H7 (cell line): ENCODE measurements at places on chromosomes 12 and 14. TPM values are rescaled to one million over a fixed set of nuclear protein-coding genes. Genes with fewer than 3 reads are reported as not detected.

The SLC7A8 gene
- total RNA-seq = 66.7 and 79.1 TPM in 2 replicates

The ISM2 gene
- total RNA-seq = 1.1 and 2.1 TPM in 2 replicates

The GLS2 gene
- total RNA-seq = 2.2 and 5.5 TPM in 2 replicates

The MTERF2 gene
- total RNA-seq = 6.5 and 11.5 TPM in 2 replicates

The LHX5 gene
- 0.07 and 0.85 TPM in 2 replicates for total RNA-seq

The SARNP gene
- total RNA-seq = 99.1 and 119 TPM in 2 replicates

The CIDEB gene
- total RNA-seq = 0.48 TPM in 1 of 2 replicates, not detected in the other

DNA sequence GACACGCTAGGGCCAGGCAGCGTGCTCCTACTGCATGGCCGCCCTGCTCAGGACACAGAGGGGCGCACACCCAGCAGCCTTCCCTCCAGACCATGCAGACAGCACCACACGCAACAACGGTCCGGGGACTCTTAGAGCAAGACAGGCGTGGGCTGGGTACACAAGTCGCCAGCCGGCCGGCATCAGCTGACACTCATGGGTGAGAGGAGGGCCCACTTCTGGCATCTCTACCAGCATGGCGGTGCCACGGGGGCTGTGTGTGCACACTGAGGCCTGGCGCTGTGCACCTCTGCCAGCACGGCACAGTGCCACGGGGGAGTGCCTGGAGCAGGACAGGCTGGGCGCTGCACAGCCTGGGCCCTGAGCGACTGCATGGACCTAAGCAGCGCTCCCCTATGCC is 6.7 kb upstream of the BTBD6 start:
- peak; percentile 37 for DNase-seq

GRCh38 chr12:16604596-16605252 is 1.2 kb downstream of the LMO3 start:
- peak; percentile 18 for DNase-seq

GRCh38 chr14:77714926-77715325 is 7.0 kb downstream of the SLIRP start:
- DNase-seq = no peak

- no peak for DNase-seq
These were observed 207.4 kb upstream of the NPAS3 start for GRCh38 chr14:32731249-32731648.

GRCh38 chr14:71525663-71526221 is 406.5 kb upstream of the RGS6 start:
- no peak for DNase-seq

DNA sequence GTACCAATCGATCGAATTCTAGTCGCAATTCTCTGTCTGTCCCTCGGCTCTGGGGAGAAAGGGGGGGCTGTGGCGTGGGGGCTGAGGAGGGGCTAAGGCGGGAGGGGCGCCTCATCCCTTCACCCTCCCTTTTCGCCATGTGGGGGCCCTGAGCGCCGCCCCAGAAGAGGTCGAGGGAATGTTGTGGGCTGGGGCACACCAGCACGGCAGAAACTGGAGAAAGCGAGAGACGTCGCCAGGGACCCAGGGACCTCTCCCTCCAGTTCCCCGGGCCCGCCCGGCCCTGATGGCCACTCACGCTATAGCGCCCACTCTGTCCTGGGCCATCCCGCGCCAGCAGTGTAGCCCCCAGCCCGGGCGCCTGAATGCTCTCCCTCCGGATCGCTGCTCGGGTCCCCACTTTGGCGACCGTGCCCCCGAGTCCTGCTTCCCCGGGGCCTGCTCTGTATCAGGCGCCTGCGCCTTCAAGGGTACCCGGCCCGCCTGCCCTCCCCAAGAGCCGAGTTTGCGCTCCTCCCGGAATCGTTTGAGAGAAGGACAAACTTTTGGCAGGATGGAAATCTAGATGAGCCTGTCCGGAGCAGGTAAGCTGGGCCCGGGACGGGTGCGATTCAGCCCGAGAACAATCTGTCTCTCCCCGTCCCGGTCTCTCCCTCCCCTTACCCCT is 62.6 kb downstream of the SMUG1 start:
- DNase-seq = peak; percentile 84

GRCh38 chr12:1640328-1641234 is 11.6 kb downstream of the WNT5B start:
- DNase-seq = no peak

DNA sequence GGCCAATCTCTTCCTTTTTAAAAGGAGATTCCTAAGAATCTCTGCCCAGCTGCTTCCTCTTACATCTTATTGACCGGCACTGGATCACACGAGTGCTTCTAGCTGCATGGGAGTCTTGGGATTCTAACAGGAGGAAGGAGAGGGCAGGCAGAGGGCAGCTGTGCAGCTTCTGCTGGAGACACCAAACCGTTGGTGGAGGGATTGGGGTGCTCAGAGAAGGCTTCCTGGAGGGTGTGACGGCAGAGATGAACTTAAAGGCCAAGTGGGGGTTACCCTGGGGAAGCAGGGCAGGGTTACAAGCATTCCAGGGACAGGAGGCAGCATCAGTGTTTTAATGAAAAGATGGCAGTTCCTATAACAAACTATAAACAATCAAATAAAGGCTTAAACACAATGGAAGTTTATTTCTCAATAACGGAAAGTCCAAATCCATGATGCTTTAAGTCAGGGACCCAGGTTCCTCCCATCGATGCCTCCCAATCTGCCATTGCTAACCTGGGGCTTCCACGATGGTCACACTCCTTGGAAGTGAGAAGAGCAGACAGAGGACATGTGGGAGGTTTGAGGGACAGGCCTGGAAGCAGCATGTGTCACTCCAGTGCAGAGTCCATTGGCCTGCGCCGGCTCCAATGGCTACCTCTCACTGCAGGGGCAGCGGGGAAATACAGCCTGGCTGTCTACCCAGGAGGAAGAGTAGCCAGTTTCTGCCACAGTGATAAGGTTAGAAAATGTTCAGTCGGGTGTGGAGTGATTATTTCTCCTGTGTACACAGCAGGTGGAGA is 53.1 kb upstream of the DDX11 start:
- DNase-seq = no peak

DNA sequence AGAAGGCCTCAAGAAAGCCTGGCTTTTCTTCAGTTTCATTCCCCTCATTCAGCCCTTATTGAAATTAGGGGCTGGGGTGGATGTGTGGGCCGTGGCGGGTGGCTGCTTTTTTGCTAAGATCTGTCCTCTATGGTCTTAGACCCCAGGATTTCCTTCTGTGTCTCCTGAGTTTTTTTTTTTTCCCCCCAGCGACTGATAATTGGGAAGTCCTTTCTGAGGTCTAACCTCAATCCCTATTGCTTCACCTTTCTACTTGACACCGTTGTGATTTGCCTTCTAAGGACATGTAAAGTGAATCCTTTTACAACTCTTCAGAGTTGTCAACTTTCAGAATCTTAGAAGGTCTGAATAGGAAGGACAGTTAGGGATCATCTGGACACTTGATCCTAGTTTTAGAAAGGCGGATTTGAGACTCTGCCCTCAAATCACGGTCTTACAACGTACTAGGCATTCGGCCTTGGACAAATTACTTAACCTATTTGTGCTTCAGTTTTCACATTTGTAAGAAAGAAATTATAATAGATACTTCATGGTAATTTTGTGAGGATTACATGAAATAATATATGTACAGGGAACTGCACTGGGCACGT is 4.4 kb downstream of the GPR84 start:
- no peak for DNase-seq

DNA sequence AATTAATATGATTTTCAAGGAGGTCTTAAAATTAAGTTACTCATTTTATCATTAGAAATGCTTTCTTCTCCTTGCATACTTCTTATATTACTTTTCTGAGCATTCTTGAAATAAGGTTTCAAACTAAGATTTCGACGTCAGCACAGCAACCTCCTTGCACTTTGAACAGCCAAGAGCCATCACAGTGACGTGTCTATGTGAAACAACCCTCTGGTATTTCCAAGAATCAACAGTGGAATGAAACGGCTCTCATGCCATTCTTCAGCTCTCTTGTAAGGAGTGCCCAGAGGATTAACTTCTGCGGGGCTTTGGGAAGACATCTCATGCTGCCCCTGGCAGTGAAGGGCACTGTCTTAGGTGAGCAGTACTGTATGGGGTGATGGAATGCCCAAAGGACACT is 109.2 kb downstream of the EFCAB11 start:
- DNase-seq = no peak

- DNase-seq = peak; percentile 92
These were observed at the start of gene SPTB for GRCh38 chr14:64879635-64880220. SPTB (minus strand) TSS chr14:64879907; CDS start chr14:64823094, 56,813 bp downstream.

DNA sequence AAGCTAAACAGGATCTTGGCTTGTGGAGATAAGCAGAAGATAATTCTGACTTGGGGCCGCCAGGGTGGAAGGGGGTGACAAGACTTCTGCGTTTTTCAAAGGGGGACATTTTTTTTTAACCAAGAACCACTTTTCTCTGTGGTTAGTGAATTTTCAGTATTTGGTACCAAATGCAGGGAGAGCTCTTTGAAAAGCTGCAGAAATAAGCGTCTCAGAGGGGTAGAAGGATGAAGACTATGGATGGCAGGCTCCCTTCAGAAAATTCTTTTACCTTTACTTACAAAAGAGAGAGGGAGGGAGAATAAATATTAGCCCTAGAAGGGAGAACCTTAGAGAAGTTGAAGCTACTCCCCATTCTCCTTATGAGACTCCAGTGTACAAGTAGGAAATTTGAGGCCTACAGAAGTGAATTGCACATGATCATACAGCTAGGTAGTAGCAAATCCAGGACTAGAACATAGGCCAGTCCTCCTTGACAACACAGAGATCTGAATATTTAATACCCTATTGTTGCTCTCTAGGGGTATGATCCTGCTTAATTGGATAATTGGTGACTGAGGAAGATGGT is 840 bp downstream of the MRPL52 start:
- DNase-seq = no peak

DNA sequence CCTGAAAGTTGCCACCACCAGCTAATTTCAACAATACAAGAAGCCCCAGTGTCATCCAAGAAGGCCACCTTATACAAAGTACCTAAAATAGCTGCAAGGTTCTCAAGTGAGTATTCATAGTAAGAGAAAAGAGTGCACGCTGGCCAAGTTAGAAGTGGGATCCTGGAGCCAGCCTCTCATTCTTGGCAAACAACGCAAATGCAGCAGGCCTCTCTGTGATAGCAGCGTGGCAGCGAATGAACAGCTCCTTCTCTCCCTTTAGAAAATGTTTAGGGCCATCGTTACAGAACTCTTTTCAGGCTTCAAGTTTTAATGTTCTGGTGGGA is 78.0 kb upstream of the IFNG-AS1 start:
- no peak for DNase-seq

DNA sequence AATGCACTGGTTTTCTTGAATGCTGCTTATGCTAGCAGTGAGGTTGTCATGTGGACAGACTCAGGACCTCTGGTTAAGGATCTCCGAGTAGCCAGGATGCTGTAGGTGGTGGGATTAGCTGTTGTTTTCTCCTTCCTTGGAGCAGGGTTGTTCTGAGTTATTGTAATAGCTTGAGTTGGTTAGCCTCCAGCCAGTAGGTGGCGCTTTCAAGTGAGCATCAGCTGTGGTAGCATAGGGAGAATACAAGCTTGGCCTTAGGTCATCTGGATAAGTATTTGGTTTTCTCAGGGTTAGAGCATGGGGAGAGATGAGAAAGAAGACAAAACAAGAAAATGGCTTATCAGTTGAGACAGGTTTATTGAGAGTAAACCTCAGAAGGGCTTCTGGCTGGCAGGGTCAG is 299.7 kb upstream of the FBXO33 start:
- no peak for DNase-seq

DNA sequence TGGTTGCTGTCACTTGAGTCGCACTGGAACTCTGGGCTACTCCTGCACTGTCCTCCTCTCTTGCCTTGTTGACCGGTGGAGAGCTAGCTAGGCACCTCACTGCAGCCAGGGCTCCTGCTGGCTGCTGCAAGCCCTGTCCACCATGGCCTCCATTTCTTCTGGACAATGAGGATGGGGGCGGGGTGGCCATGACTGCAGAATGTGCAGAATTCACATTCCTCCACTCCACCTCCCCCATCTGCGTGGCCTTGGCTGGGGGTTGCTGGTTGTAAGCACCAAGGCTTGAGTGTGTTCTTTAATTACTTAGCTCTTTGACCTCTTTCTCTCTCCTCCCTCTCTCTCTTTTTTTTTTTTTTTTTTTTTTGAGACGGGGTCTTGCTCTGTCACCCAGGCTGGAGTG is 248.5 kb downstream of the PCNX1 start:
- DNase-seq = no peak

GRCh38 chr12:111166779-111167540 is 201.9 kb downstream of the PHETA1 start:
- no peak for DNase-seq

- peak; percentile 16 for DNase-seq
These were observed 9.3 kb downstream of the KRAS start for GRCh38 chr12:25241167-25242020.

- DNase-seq = peak; percentile 95
These were observed 21.2 kb downstream of the PRPF40B start for GRCh38 chr12:49644620-49644994.

- no peak for DNase-seq
These were observed 48.2 kb downstream of the SERPINA3 start for GRCh38 chr14:94660306-94660946.

DNA sequence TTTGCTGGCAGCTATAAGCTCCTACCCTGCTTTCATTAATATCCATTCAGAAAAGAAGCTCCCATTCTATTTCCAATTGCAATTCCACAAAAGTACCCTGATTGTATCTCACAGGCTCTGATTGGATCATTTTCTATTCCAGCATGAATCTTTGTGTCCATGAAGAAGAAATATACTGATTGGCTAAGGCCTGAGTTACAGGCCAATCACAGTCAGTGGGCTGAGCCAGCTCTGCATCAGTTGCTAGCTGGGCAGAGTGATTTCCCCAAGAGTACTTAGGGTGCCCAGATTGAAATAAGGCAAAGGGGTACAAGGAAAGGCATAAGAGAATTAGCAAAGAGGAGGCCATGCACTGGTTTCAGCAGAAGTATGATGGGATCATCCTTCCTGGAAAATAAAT is 14.4 kb downstream of the ART4 start:
- peak; percentile 28 for DNase-seq

- DNase-seq = no peak
These were observed 124.7 kb upstream of the PWP1 start for GRCh38 chr12:107560899-107561285.

- DNase-seq = no peak
These were observed 248.3 kb downstream of the FBXL14 start for GRCh38 chr12:1346126-1346525.

DNA sequence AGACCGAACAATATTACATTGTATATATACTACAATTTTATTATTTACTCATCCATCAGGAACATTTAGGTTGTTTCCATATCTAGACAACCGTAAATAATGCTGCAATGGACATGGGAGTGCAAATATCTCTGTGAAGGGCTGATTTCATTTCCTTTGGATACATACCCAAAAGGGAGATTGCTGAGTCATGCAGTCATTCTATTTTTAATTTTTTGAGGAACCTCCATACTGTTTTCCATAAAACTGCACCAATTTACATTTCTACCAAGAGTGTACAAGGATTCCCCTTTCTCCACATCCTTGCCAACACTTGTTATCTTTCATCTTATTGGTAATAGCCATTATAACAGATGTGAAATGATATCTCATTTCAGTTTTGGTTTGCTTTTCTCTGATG is 84.7 kb downstream of the SLC41A2 start:
- DNase-seq = no peak
